Kasumi-1 (cell line): ENCODE measurements at places on chromosomes 3 and 15.

- no peak for DNase-seq
Observed at GRCh38 chr3:43505351-43505750, 116.5 kb downstream of the ANO10 start.

- peak; percentile 73 for DNase-seq
Observed at GRCh38 chr3:149752051-149752787, at the start of gene COMMD2. TSS of gene COMMD2 (minus strand) at chr3:149752489. CDS start at chr3:149752444, 45 bp downstream.

- no peak for DNase-seq
Observed at GRCh38 chr3:86161493-86161892, 829.5 kb downstream of the VGLL3 start.

- DNase-seq: no peak
Observed at GRCh38 chr3:160180581-160181216, 44.5 kb upstream of the C3orf80 start.

DNA sequence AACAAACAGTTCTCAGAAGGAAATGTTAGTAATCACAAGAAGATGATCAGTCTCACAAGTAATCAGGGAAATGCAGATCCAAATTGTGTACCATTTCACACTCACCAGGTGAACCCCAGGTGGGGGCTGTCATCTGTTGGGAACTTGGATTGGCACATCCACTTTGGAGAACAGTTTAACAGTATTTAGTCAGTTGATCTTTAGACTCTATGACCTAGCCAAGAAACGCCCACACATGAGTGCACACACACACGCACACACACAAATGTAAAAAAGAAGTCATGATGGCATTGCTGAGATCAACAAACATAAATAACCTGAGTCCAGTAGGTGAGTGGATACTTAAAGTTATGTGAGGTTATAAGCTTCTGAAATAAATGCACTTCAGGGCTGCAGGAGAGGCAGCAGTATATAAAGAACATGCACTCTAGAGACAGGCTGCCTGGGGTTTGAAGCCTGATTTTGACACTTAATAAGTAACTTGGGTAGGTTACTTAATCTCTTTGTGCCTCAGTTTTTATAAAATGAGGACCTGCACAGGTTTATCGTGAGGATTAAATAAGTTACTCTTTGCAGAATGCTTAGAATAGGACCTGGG lies 17.7 kb downstream of the ACVR2B start:
- DNase-seq: no peak

DNA sequence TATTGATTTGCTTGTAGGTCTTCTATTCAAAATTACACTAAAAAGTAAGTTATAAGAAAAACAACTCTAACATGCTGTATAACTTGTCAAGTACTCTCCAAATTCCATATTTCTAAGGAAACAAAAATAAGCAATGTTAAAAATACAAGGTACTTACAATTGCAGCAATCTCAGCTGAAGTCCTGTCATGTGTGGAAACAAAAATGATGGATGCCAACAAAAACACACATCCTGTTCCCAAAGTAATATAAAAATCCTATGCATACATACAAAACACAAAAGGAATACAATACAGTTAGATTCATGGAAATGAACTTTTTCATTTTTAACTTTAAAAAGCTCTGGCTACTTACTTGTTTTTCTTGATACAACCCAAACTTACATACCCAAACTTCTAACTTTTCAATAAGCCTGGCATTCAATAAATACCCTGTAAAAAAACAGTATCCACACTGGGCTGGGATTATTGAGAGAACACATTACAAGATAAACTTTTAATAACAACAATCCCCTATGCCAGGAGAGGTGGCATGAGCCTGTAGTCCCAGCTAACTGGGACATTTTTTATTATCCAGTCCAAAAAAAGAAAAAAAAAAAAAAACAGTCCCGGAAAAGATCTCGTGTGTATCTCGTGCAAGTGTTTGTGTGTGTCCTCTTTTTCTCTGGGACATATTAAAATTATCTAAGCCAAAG lies 14.7 kb downstream of the CMTM6 start:
- no peak for DNase-seq

DNA sequence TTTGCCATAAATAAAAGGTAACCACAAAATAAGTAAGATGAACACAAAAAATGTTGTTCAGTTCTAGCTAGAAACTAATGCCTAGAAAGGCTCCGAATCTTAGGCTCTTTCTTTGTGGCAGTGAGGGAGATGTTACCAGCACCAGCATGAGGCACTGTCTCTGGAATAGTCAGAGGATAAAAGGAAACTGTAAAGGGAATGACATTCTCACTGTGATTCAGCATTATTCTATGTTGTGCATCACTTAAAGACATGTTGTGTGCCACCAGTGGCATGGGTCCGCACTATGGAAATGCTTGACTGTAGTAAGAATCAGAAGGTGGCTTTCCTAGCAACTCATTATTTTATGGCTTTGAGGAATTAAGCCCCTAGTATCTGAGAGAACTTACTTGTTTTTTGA lies 70.8 kb downstream of the SEC22A start:
- no peak for DNase-seq

DNA sequence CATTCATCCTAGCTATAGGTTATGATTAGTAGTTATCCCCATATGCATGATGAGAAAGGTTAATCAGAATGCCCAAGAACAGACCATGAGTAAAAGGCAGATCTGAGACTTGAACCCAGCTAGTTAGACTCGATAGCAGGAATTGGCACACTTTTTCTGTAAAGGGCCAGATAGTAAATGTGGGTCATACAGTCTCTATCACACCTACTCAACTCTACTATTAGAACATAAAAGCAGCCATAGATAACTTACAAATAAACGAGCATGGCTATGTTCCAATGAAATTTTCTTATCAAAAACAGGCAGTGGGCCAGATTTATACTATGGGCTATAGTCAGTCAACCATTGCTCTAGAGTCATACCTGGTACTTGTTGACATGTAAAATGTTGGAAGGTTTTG lies 24.6 kb downstream of the POLG start:
- no peak for DNase-seq

DNA sequence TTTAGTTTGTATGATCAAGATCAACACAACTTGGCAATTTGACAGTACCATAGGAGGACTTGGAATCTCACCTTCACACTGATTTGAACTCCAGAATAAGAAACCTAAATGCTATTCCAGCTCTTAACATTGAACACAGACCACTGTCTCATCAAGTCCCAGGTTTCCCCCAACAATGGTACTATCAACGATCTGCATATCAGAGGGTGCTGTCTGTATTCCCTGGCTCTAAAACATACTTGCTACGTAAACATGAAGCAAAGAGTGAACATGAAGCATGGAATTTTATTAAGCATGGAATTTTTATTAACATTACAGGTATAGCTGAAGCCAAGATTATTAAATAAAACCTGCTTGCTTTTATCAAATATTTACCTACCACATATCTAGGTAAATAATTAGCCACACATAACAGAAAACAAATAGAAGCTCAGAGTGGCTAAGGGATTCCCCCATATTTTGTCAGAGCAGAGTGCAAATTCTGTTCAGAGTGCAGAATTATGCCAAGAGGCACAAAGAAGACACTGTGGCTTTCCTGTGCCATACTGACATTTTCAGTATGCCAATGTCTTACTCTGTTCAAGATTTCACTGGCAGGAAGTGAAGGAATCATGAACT lies 22.2 kb upstream of the RIOX2 start:
- DNase-seq: no peak

DNA sequence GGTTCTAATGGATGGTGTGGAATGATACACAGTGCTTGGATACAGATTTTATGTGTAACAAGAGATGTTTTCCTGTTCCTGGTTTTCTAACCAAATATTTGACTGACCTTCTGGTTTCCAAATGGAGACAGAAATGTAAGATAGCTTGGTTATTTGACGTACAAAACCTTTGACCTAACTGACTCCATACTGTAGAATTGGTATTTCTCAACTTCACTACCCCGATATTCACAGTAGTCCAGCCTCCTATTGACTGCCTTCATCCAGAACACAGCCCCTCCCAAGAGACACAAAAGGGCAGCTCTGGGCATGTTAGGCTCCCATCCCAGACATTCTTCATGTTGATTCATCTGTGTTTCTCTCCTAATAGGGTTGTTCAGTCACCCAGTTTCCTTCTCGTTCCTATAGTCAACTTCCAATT lies 33.4 kb downstream of the MYO1E start:
- no peak for DNase-seq

GRCh38 chr3:150564243-150564642 lies 17.7 kb downstream of the EIF2A start:
- DNase-seq: no peak

- peak; percentile 9 for DNase-seq
Observed at GRCh38 chr15:79130535-79131130, 40.1 kb upstream of the RASGRF1 start.

- no peak for DNase-seq
Observed at GRCh38 chr3:60095930-60096329, 1046.1 kb upstream of the CFAP20DC start.

GRCh38 chr3:60582288-60582687 lies 669.0 kb downstream of the FHIT start:
- DNase-seq: peak; percentile 26

- DNase-seq: no peak
Observed at GRCh38 chr3:116947148-116947547, 237.6 kb downstream of the TUSC7 start.

- DNase-seq: no peak
Observed at GRCh38 chr3:72976281-72976741, 20.3 kb upstream of the PPP4R2 start.

DNA sequence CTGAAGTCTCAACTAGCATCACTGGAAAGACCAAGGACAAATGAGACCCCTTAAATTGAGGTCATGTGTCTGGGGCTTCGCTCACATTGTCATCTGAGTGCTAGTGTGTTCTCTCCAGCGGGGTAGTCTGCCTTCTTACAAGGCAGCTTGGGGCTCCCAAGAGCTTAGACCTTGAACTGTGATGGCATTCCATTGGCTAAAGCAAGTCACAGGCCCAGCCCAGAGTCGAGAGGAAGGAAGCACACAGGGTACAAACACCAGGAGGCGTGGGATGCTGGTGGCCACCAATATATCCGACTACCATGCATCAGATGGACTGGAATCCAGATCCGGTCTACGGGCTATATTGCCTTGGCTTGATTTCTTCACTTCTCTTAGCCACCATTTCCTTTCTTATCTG lies 31.5 kb upstream of the DYNC1LI1 start:
- no peak for DNase-seq

DNA sequence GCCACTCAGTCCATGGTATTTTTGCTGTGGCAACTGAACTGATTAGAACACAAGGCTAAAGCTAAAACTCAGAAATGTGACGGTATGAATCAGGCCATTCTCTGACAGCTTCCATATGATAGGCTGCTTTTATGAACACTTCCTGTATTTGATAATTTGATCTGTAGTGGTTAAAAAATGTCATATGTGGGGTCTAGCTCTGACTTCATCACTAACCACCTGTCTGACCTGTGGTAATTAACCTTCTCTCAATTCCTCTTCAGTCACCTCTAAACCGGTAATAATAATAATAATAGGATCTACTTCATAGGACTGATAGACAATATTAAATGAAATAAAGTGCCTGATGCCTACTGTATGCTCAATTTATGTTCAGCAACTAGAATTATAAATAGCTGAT lies 223.2 kb downstream of the MBNL1 start:
- no peak for DNase-seq

GRCh38 chr15:90001062-90001682 lies at the start of gene ZNF710:
TSS of gene ZNF710 (plus strand) at chr15:90001324. CDS start at chr15:90067138, 65,814 bp downstream.
- DNase-seq: peak; percentile 37

DNA sequence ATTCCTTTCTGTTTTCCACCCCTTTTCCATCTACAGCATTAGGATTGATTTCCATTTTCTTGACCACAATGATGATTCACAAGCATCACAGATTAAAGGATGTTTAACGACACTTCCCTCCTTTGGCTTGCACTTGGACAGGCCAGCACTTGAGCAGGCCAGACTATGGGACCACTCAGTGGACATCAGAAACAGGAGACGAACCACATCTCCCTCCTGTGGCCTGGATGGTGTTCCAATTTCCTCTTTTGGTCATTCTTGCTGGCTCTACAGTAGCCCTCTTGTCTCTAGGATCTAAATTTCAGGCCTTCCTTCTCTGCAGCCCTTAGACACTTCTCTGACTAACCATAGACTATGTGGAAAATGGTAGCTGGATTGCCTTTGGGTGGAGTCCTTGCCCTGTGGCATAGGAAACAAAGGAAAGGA lies 78.8 kb upstream of the BOC start:
- no peak for DNase-seq

- no peak for DNase-seq
Observed at GRCh38 chr15:69735121-69735520, 282.5 kb downstream of the RPLP1 start.

DNA sequence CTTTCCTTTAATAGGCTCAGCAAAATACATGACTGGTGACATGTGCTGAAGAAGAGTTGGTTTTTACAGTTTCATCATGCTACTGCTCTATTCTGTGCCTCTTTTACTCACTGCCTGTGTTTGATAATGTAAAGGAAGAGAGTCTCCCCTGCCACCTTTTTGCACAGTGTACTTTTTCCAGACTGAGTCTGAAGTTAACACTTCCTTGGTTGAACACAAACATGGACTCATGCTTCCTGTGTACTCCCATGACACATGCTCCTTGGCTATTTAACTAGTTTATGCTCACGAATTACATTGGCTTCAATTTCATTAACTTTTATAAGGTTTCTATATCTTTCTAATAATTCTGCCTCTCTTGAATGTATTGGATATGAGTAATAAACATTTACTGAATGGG lies 396.1 kb downstream of the VGLL3 start:
- no peak for DNase-seq

DNA sequence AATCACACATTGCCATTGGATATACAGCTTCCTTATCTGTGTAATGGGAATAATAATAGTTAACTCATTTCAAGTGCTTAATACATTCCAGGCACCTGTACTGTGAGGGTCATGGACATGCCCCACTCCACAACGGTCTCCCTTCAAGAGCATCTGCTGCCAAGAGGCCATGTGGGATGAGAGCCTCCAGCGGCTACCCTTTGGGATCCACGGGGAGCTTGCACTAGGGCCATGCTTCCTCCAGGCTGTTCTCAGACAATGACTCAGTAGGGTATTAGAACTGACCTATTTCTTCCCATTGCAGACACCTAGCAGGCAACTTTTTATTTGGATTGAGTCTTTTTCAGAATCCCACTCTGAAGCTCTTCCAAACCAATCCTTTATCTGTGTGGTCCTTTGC lies 1078.9 kb downstream of the TUSC7 start:
- DNase-seq: no peak

DNA sequence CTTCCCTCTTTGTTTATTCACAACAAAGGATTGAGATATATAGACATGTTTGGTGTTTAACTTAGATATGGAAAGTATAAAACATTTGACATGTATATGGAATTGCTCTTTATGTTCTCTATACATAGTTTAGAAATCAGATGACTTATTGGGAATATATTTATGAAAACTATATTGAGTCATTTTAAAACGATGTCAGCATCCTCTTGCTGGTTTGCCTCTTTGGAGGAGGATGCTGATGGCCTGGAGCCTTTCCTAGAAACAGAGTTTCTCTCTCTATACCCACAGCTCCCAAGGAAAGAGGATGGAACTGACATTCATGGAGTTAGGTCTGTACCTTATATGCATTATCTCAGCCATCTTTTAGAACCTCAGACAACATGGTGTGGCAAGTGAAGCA lies 40.3 kb downstream of the ZBTB38 start:
- DNase-seq: no peak

- no peak for DNase-seq
Observed at GRCh38 chr15:77807115-77807514, 174.4 kb upstream of the LINGO1 start.
